ENCODE measurements at places on chromosomes 16 and 17.

DNA sequence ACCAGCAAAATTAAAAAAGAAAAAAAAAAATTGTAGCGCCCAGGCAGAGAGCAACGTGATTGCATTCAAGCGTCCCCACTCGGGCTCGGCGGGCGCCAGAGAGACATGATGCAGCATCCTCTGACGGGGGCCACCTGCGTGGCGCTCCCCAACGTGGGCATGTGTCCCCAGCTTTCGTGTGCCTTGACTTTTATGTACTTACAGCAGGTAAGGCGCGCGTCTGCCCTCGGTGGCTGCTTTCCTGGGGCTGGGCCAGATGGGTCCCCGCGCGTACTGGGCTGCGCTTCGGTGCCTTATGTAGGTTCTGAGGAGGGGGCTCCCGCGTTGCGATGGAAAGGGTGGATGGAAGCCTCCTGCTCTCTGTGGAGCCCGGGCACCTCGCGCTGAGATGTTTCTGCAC, 28.4 kb upstream of the RBFOX1 start:
- no peak for DNase-seq

- DNase-seq, result no peak
Observed at GRCh38 chr16:62240722-62241121, 204.5 kb upstream of the CDH8 start.

GRCh38 chr16:14112539-14112856, 41.4 kb downstream of the MRTFB start:
- no peak for DNase-seq

GRCh38 chr17:45108595-45109521, 23.5 kb downstream of the PLCD3 start:
- DNase-seq, result no peak

DNA sequence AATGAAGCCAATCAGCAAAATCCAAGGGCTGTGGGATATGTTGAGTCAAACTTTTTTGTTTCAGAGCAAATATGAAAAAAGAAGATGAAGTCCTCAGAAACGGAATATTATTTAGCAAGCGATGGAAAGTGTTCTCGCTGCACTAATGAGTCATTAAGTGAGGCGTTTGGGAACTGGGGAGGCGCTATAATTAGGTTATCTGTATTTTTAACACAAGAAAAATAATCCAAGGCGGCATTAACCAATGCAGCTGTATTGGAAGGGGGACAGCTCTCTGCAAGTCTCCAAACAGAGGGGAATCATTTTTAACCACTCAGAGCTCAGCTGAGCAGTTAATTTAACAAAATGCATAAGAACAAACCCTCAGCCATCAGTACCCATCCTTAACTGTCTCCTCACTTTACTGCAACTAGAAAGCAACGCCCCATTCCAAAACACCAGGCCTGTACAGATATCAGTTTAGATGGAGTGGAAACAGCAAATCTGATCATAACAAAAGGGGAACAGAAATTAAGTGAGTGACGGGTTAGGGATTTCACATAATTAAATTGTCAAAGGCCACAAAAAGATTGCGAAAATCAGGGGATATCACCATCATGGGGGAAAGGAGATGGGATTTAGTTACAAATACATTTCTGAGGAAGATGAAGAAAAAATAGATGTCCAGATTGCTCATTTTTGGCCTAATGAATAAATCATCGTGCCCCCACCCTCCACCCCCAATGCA, 211.0 kb upstream of the TOX3 start:
- no peak for DNase-seq
